ENCODE measurements at places on chromosomes 16 and 17.

DNA sequence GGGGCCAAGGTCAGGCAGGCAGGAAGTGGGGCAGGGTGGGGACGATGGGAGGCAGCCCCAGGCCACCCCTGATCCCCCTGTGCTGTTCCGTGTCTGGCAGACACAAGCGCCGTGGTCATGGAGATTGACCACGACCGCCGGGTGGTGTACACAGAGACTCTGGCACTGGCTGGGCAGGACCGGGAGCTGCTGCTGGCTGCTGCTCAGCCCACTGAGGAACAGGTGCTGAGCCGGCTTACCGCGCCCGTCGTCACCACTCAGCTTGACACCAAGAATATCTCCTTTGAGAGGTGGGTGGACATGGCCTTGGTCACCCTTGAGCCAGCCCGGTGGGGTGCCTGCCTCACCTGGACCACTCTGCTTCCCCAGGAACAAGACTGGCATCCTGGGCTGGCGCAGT lies 13.7 kb downstream of the CORO6 start:
- DNase-seq: no peak

DNA sequence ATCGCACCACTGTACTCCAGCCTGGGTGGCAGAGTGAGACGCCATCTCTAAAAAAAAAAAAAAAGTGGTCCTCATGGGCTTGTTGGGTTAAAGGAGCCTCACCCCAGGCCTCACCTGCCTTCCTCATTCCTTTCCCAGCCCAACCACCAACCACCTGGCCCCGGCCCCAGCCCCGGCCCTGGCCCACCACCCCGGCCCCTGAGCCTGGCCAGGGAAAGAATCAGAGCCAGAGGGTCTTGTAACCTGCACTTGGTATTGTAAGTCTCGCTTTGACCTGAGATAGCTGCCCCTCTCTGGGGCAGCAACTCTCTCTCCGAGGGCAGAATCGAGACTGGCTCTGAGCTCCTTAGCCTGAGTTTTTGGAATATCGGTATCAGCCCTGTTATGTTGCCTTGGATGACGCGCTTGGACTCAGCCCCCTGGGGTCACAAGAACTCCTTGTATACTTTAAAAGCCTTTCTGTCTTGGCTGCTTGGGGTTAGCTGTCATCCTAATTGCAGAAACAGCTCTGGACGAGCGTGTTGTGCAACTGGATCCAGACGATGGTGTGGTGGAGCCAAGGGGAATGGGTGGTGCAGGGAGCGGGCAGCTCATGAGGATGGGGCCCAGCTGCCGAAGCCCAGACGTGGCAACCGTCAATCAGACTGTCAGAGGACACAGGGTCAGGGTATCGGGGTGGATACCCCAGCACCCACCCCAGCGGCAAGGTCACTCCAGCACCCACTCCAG lies 14.6 kb downstream of the SMTNL2 start:
- no peak for DNase-seq

GRCh38 chr16:46765050-46765449 lies 16.9 kb upstream of the MYLK3 start:
- DNase-seq: peak; percentile 86

DNA sequence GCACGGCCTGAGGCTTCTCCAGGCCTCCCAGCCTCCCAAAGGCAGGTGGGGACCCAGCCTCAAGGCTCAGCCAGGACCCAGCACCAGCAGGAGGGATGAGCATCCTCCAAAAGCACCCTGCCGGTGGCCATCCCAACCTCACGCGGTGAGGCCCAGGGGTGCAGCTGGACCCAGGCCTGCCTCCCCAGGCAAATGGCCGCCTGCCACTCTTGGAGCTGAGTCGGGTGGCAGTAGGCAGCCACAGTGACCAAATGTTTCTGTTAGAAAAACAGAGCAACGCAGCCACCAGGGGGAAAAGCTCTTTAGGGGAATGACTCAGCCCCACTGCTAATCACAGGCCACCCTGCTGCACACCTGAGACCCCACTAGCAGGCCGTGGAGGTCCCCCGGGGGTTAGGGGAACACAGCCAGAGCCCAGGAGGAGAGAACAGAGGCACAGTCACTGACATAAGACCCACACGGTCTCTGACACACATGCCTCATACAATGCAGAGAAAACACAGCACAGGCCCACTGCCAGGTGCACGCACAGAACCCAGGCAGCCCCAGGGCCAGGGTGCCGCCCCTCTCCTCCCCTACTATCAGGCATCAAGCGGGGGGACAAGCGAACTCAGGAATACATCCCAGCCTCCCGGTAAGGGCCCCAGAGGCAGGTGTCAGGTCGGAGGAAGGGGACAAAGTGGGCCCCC lies 12.4 kb downstream of the BCAR1 start:
- DNase-seq: no peak

GRCh38 chr16:80580109-80580832 lies 39.5 kb downstream of the DYNLRB2 start:
- peak; percentile 27 for DNase-seq
